Tibial nerve (tissue), 4 donors: ENCODE measurements at places on chromosomes 2 and 18.

- H3K27ac ChIP-seq, result no peak overlapping the region
- H3K36me3 ChIP-seq, result peaks cover 47% of the 10 kb centered on the region
- no peaks in the 10 kb centered on the region for H3K27me3 ChIP-seq
- no peaks in the 10 kb centered on the region for H3K4me1 ChIP-seq
These were observed 120.6 kb downstream of the EHBP1 start for GRCh38 chr2:62826141-62826540.

GRCh38 chr2:27814758-27815157 is 43.2 kb downstream of the MRPL33 start:
- no peak for DNase-seq
- no peak overlapping the region for H3K27ac ChIP-seq
- no peaks in the 10 kb centered on the region for H3K36me3 ChIP-seq
- no peaks in the 10 kb centered on the region for H3K27me3 ChIP-seq
- H3K4me1 ChIP-seq, result no peaks in the 10 kb centered on the region

DNA sequence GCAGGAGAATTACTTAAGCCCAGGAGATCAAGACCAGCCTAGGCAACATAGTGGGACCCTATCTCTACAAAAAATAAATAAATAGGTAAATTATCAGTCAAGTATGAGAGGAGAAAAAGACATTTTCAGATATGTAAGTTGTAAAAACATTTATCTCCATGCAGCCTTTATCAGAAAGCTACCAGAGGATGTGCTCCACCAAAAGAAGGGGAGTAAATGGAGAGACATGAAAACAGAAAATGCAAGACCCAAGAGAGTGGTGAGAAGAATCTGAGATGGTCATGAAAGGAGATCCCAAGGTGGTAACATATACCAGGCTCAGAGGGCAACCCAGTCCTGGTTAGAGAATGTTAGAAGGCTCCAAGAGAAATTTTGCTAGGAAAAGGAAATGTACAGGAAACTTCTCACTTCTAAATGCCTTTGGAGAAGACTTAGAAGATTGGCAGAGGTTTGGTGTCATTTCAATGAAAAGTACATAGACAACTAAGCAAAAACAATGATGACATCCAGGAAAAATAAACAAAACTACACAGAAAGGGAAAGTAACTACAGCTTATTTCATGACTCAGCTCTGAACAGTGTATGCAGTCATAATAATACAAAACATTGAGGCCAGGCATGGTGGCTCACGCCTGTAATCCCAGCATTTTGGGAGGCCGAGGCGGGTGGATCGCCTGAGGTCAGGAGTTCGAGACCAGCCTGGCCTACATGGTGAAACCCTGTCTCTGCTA is 19.5 kb downstream of the CIB4 start:
- H3K4me3 ChIP-seq, result no peak overlapping the region
- no peaks in the 10 kb centered on the region for H3K4me1 ChIP-seq
- no peak for DNase-seq
- no peaks in the 10 kb centered on the region for H3K36me3 ChIP-seq
- H3K27ac ChIP-seq, result no peak overlapping the region

DNA sequence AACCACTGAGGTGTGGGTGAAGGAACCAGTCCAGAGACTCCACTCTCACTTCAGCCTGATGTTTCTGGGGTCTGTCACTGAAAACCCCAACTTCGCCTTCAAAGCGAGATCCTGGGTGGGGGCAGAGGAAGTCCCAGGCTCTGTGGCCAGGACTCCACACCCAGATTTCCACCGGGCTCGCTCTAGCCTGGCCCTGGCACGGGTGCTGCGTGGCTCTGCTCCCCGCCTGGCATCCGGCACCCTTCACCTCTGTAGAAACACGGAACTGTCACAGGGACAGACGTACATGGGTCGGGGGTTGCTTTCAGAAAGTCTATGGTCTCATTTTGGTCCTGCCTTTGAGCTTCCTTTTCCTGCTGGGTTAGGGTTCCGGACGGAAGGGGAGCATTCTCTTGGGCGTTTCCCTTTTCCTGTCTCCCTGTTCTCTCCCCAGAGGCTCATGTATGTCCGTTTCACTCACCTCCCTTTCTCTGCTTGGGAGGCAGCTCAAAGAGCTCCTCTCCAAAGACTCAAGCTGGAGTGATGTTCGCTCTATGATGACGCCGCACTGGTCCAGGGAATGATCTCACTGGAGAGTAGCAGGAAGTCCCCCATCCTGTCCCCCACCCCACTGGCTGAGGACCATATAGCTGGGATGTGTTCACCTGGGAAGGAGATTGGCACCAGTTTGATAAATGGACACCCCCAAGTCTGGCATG is 41.5 kb downstream of the ODC1 start:
- peaks cover 54% of the 10 kb centered on the region for H3K4me1 ChIP-seq
- no peak overlapping the region for H3K4me3 ChIP-seq
- H3K27me3 ChIP-seq, result no peaks in the 10 kb centered on the region
- no peak for DNase-seq

DNA sequence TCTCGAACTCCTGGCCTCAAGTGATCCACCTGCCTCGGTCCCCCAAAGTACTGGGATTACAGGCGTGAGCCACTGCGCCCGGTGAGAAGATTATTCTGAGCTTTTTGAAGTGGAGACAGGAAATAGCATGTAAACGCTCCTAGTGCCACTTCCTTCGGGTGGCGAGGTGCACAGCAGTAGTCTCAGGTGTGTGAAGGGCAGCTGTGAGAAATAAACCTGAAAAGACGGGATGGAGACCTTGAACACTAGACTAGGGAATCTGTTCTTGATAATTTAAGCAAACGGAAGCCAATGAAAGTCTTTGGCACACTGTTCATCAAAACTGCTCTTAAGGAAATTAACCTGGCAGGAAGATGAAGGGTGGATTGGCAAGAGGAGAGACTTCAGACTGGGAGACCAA is 439 bp upstream of the PLEKHH2 start:
- peaks cover 7% of the 10 kb centered on the region for H3K4me1 ChIP-seq
- peak overlapping the region; percentile 94 for H3K27ac ChIP-seq
- DNase-seq, result no peak
- H3K27me3 ChIP-seq, result peaks cover 9% of the 10 kb centered on the region
- H3K4me3 ChIP-seq, result peak overlapping the region; percentile 88
- H3K36me3 ChIP-seq, result no peaks in the 10 kb centered on the region

GRCh38 chr2:164046040-164046439 is 310.2 kb upstream of the FIGN start:
- H3K27ac ChIP-seq, result no peak overlapping the region
- H3K36me3 ChIP-seq, result no peaks in the 10 kb centered on the region
- no peak for DNase-seq
- no peaks in the 10 kb centered on the region for H3K27me3 ChIP-seq
- no peak overlapping the region for H3K4me3 ChIP-seq
- no peaks in the 10 kb centered on the region for H3K4me1 ChIP-seq

DNA sequence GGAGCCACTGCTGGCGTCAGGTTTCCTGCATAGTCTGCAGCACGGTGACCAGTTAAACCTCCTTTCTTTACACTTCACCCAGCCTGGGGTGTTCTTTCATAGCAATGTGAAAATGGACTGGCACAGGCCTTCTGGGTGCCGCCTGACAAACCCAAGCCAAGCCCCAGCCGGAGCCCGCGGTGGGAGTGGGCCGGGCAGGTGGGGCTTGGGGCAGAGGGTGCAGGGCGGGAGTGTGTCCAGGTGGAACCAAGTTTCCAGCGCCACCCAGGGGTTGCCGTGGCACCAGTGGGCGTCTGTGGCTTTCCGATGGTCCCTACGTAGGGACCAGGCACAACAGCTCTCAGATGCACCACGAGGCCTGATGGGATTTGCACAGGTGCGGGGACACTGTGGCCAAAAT is 75.8 kb downstream of the RTP5 start:
- no peaks in the 10 kb centered on the region for H3K27me3 ChIP-seq
- H3K4me1 ChIP-seq, result no peaks in the 10 kb centered on the region
- no peak overlapping the region for H3K27ac ChIP-seq
- H3K36me3 ChIP-seq, result no peaks in the 10 kb centered on the region
- no peak for DNase-seq
- H3K4me3 ChIP-seq, result no peak overlapping the region
